ENCODE measurements at places on chromosomes 12 and 14.

GRCh38 chr14:104580961-104581360, 1.4 kb downstream of the C14orf180 start:
- no peak for DNase-seq

- DNase-seq, result peak; percentile 89
Measured at GRCh38 chr14:52080808-52081755, 12.2 kb upstream of the NID2 start.

- DNase-seq, result no peak
Measured at GRCh38 chr14:50800032-50800431, 30.9 kb downstream of the NIN start.

- DNase-seq, result peak; percentile 76
Measured at GRCh38 chr12:98446682-98447081, 68.7 kb upstream of the TMPO start.

GRCh38 chr14:30527196-30527595, 31.8 kb upstream of the G2E3 start:
- no peak for DNase-seq

DNA sequence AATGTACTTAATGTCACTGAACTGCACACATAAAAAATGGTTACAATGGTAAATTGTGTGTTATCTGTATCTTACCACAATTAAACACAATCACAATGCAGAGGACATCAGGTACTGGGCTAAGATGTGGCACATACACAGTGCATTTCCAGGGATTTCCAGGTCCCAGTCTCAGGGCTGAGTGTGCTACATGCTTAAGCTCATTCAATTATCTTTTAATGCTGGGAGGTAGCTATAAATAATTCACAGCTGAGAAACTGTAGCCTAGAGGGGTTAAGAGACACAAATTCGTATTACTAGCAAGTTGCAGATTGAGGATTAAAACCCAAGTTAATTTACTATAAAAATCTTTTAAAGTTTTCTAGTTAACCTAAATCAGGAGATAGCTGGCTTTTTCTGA, 67.1 kb downstream of the CRACR2A start:
- no peak for DNase-seq

DNA sequence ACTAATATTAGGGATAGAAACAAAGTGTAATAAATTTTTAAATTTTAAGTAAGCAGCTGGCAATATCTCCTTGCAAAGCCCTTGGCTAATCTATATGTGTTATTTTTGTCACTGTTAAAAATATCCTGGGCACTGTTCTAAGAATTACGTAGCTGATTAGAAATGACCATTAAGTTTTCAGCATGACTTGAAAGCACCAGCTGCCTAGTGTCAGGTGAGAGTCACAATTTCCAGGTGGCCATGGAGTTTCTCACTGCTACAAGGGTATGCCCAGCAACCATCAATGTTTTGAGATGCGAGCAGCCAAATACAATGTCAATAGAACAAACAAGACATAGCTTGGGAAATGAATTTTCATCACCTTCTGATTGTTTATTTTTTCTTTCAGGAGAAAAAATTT, 23.3 kb upstream of the GYS2 start:
- no peak for DNase-seq

DNA sequence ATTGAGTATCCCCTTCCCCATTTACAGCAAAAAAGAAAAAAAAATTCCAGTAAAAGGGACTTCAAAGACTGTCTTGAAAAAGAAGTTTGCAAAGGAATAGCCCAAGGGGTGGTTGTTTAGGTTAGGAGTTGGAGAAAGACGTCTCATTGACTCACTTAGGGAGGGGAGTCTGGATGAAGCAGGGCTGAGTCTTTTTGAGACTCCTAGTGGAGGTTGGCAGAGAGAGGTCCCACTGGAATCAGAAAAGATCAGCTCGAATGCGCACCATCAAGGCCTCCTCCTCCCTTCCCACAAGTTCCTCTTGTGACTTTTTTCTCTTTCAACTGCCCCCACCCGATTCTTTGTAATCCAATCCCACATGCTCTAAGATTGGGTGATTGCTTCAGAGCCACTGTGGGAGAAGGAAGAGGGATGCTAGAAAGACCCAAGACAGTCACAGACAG, 1.9 kb downstream of the ARHGEF40 start:
- peak; percentile 86 for DNase-seq

DNA sequence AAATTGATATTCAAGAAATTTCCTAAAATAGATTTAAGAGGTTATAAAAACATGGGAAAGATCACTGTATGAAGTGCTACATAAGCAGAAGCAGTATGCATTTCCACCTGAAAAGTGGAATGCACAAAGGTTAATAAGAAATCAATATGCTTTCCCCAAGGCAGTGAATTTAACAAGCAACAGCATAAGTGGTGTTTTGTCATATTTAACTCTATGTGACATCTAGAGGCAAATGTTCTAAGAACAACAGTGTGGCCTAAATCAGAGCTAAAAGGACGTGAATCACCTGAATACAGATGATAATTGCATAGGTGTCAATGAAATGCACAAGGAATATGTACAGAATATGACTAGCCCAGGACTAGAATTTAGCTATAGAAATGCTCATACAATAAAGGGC, 49.5 kb downstream of the SLC2A13 start:
- DNase-seq, result no peak

GRCh38 chr12:91098941-91099340, 12.4 kb downstream of the LUM start:
- peak; percentile 94 for DNase-seq

All from AG10803 (cell line).